ENCODE measurements at places on chromosomes 1 and 21. TPM values are rescaled to one million over a fixed set of nuclear protein-coding genes. Genes with fewer than 3 reads are reported as not detected.

The S100A3 gene
- total RNA-seq = 0.50 TPM

The KRTAP13-2 gene
- total RNA-seq = not detected

The TIAM1 gene
- total RNA-seq = 0.32 TPM

The SPTA1 gene
- total RNA-seq = 2.1 TPM

The HOOK1 gene
- total RNA-seq = not detected

The ALX3 gene
- not detected for total RNA-seq

Data from bladder microvascular endothelial cell (primary cell).